ENCODE measurements at places on chromosomes 1 and 21.

DNA sequence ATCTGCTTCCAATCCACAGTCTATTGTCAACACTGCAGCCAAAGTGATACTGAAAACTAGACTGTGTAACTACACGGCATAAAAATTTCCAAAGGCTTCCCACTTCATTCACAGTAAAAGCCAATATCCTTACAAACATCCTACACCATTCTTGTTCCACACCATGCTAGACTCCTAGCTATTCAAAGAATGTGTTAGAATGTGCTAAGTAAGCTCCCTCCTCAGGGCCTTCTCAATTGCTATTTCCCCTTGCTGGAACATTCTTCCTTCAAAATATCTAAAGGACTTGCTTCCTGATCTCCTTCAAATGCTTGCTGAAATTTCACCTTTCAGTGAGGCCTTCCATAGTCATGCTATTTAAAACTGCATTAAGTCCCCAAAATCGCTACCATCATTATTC is 228.1 kb downstream of the AKT3 start:
- DNase-seq, result no peak

DNA sequence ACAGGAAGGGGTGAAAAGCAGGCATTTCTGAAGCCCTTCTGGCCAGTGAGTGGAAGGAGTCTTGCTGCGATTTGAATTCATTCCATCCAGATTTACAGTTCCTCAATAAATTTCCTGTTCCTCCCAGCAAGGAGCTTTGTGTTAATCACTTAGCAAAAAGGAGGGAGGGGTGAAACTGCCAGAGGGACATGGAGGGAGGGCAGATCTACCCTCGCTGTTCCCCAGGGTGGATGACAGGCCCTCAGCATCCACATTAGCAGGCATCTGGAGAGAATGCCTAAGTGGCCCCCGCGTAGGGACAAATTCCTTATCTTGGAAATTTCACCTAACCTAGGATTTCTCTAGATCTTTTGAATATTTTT is 1.2 kb downstream of the ETV3 start:
- DNase-seq, result no peak

DNA sequence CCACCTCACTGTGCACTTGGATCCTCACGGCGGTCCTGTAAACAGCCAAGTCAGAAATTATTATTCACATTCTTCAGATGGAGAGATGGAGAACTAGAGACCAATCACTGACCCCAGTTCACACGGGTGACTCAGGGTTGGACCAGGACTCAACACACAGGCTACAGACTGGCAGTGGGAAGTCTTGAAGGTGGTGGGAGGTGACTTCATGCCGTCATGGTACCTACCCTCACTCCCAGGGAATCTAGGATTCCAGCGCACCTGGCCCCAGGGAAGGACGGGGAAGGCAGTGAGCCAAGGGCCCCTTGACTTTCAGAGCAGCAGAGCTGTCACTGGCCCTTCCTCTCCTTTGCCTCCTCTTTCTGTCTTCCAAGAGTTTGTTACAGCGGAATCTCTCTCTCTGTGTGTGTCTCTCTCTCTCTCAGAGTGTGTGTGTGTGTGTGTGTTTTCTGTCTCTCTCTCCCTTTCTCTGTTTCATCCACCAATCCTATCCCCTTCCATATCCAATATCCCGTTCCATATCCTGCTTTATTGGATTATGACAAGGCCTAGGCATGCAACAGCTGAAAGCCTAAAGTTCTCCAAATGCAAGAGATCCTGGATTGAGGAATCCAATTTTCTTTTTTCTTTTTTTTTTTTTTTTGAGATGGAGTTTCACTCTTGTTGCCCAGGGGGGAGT is 11.7 kb downstream of the OPTC start:
- no peak for DNase-seq

DNA sequence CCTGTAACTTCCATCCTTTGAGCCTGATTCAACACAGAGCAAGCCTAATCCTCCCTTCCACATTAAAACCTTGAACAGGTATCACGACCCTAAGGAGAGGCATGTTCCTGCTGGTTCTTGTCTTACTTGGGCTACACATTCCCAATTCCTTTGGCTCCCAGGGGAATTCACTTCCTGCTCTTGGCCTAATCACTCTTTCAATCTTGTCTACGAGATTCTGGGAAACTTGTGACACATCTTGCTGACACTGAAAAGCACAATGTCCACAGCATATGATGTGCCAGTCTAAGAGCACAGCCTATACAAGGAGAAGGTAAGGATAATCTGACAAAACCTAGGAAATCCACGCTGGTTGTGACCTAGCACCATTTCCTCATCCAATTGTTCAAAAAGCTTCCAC is 163.9 kb downstream of the GABPA start:
- DNase-seq, result no peak

DNA sequence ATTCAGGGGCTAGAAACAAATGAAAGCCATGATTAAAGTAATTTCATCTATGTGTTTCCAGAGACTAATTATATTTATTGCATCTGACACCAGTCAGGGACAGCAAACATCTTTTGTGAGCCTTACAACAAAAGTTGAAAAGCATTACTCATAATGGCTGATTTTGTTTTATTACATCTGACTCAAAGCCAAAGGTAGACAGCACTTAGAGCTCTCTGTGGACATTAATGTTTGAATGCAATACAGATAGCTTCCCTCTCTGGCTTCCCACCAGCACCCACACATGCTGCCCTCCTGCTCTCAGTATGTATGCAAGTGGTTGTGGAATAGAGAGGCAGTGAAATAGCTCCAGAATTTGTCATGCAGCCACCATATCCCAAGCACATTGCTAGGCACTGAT is 198.7 kb downstream of the SETD4 start:
- no peak for DNase-seq

DNA sequence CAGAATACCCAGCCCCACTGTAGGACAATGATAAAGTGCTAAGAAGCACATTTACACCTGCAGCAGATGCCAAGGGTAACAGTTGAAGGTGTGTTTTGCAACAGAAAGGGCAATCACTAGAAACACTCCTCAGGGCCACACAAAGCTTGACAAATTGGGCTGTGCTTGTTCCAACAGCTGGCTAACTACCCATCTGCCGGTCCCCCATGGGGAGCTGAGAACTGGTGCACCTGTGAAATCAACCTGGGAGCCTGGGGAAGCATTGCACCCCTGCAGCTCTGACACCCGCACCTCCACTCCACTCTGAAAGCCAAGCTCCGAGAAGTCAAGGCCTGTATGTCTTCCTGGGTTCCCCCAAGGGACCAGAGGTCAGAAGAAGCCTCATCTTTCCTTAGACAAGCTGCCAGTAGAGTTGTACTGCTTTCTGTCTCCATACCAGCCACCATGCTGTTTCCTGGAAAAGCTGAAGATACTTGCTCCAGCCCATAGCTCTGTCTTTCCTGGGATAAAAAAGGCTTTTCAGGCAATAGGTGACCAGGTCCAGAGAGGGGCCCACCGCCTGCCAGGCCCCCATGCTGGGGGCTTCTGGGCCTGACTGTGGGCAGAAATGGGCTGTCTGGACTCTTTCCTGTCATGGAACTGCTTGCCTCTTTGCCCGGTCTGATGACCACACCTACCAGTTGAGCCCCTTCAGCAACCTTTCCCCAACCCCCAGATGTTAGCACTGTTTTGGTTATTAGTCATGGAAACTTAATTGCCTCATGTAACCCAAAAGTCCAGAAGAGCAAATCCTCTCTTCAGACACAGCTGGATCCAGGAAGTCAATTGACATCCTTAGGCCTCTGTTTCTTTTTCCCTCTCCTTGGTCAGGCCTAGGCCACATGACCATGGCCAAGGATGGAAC is 93.6 kb downstream of the KIF14 start:
- no peak for DNase-seq

DNA sequence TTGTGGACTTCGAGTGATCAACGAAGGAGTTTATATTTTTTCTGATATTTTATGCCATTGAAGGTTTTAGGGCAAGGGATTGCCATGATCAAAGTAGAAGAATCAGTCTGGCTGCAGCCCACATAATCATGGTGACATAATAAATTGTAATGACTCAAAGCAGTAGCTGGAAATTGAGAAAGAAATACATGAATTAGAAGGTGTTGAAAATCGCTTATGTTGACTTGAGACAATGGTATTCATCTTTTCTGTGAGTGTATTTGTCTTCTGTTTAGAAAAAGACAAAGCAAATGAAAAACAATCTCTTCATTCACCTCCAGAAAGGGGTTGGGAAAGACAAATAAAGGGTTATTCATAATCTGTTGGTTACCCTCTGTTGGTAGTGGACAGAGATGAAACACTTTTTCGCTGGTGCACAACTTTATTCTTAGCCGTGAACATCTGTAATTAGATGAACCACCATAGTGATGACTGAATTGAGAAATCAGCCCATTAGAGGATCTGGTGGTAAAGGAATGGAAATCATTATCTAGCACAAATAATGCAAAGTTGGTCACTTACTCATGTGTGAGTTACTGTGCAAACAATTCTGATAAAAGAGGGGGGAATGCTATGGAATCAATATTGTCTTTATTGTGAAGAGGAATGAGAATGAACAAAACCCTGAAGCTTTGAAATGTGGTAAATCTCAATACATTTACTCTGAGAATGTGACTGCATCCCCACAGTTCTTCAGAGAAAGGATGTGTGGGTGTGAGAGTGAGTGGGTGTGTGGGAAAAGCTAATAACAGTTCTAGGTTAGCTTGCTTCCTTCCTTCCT is 121.8 kb downstream of the NTNG1 start:
- no peak for DNase-seq

GRCh38 chr1:3564921-3565831 is 46.1 kb downstream of the MEGF6 start:
- peak; percentile 47 for DNase-seq

GRCh38 chr1:64019818-64020217 is 183.6 kb upstream of the UBE2U start:
- DNase-seq, result peak; percentile 72

DNA sequence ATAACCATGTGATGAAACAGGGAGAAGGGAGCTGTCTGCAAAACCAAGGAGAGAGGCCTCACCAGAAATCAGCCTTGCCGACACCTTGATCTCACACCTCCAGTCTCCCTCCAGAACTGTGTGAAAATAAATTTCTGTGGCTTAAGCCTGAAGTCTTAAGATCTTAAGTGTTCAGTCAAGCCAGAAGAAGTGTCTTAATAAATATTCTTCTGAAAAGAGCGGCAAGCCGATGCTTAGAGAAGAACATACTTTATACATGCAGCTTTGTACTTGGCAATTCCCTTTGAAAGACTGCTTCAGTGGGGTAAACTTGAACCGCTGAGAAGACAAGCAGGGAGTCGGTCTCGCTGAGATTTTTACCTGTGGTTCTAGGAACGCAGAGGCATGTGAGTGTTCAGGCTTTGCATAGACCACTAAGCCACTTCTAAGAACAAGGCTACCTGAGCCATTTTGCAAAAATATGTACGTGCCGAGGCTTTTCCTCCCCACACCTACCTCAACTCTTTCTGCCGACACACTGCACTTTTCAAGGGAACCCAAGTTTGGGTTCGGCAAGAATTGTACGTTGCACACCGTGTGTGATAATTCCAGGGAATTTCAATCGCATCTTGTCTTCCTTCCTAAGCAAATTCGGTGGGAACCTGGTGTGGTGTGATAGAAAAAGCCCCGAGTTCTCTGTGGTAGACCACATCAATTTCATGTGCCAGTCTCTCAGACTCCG is 3.4 kb downstream of the RUNX1 start:
- DNase-seq, result no peak

DNA sequence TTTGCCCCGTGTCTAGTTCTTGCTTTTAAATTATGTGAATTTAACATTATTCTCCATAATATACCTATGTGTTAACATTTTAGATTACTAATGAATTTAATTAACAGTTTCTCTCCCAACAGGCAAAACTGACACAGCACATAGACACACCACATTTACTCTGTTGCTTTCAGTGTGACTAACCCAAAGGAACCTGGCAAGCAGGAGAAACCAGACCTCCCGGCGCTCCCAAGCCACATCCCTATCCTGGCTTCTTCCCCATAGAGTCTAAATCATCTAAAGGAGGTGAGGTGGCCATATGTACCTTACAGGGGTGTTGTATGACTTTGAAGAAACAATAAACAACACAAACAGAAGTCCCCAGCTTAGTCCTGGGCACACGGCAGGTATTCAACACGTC is 69.2 kb downstream of the CAPZB start:
- no peak for DNase-seq

DNA sequence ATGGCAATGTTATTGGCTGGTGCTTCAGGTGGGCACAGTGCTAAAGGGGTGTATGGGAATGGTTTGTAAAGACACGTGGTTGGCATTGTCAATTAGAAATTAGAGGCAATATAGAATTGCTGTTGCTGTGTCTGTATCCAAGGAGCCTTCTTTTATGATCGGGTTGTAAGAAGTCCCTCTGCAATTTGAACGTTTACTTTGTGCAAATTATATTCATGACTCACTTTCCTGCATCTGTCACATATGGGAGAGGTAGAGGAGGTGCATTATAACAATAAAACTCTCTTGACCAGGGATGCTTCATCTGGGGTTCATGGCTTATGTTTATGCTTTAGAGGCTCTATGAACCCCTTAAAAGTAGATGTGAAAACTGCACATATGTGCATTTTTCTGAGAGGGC is 130.4 kb upstream of the DNAH14 start:
- DNase-seq, result no peak

GRCh38 chr1:40844079-40844478 is 18.1 kb downstream of the CITED4 start:
- DNase-seq, result no peak

DNA sequence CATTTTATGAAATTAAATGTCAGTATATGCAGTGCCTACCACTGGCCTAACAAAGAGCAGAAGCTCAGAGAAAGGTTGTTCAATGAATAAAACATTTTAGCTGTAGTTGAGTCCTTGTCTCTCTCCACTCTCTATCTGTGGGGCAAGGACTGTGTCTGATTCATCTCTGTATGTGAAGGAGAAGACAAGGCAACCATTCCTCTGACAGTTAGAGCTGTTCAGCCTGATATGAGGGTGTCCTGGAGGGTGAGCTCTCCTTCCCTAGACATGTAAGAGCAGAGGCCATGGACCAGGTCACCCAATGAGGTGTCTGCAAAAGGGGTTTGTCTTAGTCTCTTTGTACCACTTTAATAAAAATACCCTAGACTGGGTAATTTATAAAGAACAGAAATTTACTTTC is 4.5 kb upstream of the PDZK1IP1 start:
- no peak for DNase-seq

- DNase-seq, result peak; percentile 85
These were observed 10.4 kb downstream of the C1orf226 start for GRCh38 chr1:162391790-162392563.

DNA sequence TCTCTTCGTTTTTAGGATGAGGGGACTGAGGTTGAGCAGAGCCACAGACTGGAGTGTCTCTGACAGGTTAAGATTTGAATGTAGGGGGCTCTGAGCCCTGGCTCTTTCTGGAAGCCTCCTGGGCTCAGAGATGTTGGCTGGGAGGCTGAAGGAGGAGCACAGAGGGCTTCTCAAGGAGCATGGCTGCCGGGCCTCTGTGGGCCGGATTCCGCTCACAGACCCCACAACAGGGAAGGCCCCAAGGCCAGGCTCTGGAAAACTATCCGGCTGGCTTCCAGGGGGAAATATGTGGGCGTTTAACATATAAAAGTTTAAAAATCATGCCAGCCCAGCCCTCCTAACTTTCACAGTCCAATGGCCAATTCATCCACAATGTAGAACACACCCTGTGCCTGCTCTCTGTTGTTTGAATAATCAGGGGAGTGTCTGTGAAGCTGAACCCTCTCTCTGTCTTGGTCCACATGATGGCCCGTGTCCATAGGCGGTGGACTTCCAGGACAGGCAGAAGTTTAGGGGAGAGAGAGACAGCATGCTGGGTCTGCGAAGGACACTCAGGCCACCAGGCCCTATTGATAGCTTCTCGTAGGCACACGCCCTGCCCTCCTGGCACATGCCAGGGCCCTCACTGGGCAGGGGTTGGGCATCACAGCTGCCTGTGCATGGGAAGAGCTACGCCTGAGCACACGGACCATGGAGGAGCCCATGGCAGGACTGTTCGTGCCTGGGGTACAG is 10.8 kb downstream of the OBSCN start:
- no peak for DNase-seq

Measured in OCI-M1 (cell line).